ENCODE measurements at places on chromosomes 3 and 15.

GRCh38 chr3:193831495-193832455 is 238.8 kb downstream of the OPA1 start:
- DNase-seq, result peak; percentile 65

- no peak for DNase-seq
Measured at GRCh38 chr3:34002569-34003100, 204.2 kb downstream of the PDCD6IP start.

- peak; percentile 78 for DNase-seq
Measured at GRCh38 chr3:11288021-11288491, 15.9 kb downstream of the ATG7 start.

DNA sequence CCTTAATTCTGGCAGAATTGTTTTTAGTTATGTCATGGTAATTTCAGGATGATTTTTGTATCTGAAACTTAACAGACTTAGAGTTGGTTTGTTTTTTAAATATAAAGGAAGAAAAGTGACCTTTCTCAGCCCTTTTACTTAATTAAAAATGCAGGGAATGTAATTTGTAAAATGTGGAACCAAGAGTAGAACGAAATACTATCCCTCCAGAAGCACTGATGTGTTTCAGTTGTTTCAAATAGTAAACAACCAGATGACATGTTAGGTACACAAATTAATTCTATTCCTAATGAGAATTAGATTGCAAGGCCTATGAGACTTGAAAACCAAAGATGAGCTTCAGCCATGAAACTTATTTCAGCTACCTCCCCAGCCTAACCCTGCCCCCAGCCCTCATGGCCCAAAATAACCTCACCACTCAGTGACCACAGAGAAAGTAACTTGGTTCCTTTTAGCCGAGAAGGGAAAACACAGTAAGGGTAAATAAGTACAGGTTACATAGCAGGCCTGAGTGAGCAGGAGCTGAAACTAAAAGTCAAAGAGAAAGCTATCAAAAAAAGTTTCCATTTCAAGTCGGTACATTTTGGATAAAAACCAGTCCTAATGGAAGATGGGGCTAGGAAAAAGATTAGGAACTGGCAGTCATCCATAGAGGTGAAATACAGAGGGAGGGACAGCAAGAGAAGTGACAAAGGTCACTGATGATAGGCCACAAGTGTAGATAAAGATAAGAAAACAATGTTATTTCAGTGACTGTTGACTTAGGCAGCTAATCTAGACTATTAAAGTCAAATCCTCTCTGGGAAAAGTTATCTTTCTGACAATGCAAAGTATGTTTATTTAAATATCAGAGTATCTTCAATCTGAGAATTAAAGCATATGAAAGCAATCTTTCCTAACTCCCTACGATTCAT is 23.2 kb downstream of the SENP8 start:
- no peak for DNase-seq

DNA sequence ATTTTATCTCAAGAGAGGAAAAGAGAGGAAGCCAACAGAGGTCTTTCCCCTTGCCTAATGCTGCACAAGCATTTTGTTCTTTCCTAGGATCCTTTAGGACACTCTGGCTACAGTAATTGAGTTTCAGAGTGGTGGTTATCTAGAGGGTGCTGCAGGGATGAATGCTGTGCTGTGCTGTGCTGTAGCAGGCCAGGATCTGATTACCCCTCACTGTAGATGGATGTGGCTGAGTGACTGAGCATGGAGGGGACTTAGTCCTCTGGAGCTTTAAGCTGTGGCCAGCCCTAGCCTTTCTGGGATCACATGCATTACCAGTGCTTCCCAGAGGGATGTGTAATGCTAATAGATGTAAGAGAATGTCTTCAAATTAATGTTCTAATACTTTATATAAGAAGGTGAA is 94.8 kb downstream of the SLC9A9 start:
- DNase-seq, result no peak

DNA sequence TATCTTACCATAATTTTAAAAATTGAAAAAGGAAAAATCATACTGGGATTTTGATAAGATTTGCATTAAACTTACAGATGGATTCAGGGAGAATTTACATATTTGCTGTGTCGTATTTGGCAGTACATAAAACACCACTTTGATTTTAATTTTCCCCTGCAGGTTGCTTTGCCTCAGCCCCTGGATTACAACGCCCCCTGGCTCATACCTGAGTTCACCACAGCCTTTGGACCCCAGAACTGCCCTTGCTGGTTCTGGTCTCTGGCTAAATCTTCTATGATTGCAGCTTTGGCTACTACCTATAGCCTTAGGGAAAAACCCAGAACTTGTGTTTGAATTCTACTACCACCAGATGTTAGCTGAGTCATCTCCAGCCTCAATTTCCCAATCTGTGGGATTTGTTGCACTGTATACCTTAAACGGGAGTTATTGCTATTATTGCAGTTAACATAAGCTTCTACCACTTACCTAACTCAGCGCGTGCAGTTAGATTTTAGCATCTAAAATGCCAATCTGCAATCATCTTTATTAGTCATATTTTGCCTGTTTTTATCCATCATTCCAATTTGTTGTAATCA is 315.7 kb upstream of the GADL1 start:
- no peak for DNase-seq

DNA sequence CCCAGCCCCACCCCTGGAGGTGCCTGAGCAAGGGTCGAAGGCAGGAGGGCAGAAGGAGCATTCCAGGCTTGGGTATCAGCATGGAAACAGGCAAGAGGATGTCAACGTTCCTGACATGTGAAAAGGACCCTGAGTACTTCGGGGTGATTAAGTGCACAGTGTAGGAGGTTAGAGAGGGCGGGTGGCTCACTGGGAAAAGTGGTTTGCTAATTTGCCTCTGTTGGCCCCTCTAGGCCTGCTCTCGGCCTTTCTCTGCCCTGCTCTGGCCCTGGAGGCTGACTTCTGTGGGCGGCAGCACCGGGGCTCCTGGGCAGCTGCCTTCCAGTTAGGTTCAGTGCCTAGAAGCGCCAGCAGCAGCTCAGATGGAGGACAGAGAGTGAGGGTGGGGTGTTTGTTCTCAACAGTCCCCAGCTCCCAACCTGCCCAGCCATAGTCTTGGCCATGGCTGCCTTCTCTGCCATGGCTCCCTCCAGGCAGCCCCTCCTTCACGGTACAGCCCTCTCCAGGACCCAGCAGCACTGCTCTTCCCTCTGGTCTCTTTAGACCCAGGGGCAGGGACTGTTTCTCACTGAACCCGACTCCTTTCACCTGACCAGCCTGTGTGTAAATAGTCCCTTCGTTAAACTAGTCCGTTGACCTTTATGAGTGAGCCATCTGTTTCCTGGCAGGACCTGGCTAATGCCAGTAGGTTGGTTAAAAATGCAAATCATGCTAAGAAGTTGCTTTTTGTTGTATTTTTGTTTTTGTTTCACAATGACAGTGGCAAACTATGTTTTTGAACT is 107.1 kb upstream of the TPM1 start:
- no peak for DNase-seq

GRCh38 chr15:94909510-94909909 is 678.1 kb downstream of the MCTP2 start:
- DNase-seq, result no peak

DNA sequence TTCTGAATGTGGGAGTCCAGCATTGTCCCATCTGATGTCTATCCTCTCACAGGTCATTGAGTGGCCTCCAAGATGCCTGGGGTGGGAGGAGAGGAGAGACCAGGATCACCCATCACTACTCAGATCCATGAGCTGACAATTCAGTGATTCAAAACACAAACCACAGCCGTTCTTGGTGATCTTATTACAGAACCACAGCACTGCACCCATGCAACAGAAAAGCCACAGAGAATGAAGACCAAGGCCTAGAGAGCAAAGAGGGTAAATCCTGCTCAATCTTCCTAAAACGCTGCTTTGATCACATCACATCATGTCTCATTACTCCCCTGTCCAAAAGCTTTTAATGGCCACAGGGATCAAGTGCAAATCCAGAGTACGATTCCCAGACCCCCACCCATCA is 23.5 kb downstream of the ANP32A start:
- no peak for DNase-seq

GRCh38 chr15:34314491-34315490 is 22.8 kb downstream of the SLC12A6 start:
- no peak for DNase-seq

- no peak for DNase-seq
Measured at GRCh38 chr15:68586274-68586961, 7.6 kb downstream of the CORO2B start.

DNA sequence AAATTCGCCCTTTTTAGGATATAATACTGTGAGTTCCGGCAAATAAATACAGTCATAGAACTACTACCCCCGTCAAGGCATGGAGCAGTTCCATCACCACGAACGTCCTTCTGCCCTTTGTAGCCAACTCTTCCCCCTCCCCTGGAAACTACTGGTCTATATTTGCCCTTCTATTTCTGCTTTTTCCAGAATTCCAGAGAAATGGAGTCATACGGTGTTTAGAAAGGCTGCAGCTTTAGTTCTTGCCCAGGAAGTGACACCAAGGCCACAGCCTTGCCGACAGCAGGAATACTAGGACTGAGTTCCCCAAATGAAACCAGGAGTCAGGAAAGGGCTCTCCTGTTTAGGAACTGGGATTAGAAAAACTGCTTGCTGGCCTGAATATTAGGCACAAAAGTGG is 291.2 kb downstream of the FAM43A start:
- DNase-seq, result no peak

- DNase-seq, result peak; percentile 47
Measured at GRCh38 chr15:39230205-39230907, 350.5 kb upstream of the THBS1 start.

GRCh38 chr3:122678506-122678905 is 2.1 kb upstream of the PARP14 start:
- DNase-seq, result peak; percentile 56

DNA sequence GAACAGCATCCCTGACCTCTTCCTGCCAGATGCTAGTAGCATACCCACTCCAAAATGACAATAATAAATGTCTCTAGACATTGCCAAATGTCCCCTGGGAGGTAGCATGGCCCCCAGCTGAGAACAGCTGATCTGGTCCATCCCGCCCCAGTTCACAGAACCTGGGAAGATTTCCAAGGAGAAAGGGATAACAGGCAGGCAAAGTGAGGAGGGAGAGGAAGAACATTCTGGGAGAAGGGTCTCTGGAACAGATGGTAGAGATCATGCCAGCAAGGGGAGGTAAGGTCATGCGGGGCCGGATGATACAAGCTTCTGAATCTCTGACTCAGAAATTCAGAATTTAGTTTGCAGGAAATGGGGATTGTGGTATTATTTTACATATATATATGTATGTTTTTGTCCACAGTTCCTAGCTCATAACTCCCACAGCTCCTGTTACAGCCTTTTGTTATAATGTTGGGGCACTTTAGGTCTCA is 192.7 kb downstream of the SUCLG2 start:
- DNase-seq, result peak; percentile 10

DNA sequence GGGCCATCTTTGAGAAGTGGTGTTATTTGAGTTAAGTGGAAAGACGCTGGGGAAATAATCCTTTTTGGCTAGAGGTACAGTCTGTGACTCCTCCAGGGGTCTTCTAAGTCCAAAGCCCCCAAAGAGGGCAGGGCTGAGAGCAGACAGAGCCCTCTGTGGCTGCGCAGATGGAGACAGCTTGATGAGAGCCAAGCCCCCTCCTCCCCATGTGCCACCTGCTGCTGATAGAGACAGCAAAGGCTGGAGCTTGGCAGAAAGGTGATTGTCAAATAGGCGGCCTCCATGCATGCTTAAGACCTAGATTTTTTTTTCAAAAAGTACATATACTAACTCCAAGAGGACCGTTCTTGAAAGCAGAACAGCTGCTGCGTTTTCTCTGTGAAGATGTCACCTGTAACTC is 72.4 kb downstream of the CRYGS start:
- no peak for DNase-seq

GRCh38 chr3:171791692-171792076 is 18.6 kb downstream of the PLD1 start:
- no peak for DNase-seq

DNA sequence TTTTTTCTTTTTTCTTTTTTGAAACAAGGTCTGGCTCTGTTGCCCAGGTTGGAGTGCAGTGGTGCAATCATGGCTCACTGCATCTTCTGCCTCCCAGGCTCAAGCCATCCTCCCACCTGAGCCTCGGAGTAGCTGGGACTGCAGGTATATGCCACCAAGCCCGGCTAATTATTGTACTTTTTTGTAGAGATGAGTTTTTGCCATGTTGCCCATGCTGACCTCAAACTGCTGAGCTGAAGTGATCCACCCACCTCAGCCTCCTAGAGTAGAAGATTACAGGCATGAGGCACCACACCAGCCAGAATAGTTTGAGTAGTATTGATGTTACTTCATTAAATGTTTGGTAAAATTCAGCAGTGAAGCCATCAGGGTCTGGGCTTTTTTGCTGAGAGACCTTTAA is 251.8 kb downstream of the CADM2 start:
- no peak for DNase-seq

GRCh38 chr3:108342837-108343486 is 46.6 kb downstream of the HHLA2 start:
- DNase-seq, result no peak

DNA sequence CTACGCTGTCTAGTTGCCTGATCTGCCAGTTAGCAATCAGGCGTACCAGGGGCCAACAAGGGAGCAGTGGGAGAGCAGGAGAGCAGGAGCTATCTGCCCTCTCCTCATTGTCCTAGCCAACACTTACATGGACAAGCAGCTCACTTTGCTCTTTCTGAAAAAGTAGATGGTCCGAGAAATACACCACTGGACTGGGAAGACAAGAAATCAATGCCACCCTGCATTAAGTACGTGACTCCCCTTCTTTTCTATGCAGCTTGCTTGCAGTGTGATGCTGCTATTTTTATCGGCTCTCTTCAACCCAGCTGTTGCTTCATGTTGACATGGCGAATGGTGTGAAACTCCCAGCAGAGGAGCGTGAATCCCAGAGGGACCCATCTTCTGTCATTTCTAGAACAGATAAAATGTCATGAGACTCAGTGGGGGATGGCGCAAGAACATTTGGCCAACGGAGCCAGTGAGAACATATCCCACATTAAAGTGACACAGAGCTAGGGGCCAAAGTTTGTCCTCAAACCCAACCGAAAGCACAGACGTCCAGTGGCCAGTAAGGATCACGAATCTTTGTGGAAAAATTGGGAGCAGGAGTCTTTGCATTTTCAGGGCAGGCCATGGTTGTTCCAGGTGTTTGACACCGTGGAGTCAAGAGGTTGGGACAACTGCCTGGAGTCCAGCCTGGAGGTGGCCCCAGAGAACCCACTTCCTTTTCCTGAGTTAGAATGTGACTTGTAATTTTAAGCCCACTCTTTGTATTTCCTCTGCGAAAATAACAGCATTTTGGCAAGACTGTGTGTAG is 53.7 kb upstream of the MEF2A start:
- DNase-seq, result peak; percentile 82

DNA sequence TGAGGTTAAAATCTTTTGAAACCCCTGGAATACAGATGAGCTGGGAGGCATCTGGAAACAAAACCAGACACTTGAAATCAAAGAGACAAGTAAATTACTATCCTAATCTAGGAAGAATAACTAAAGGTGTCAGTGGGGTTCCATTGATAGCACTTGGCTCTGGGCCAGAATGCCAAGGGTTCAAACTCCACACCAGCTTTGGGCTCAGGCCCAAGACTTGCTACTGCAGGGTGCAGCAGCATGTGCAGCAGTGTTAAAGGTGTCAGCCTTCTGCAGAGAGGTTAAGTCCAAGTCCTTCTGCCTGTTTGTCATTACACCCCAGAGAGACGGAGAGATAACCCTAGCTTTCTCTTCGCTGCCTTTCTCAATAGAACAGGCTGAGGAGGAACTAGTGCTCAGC is 273.9 kb downstream of the TIGIT start:
- DNase-seq, result no peak

Data from muscle of leg (tissue), 16 donors.